ENCODE measurements at places on chromosomes 1 and 21. TPM values are rescaled to one million over a fixed set of nuclear protein-coding genes. Genes with fewer than 3 reads are reported as not detected.
A peak's percentile ranks its signal among the peaks of the same experiment; 100 is the strongest.

GRCh38 chr1:201346337-201346939 is 31.0 kb downstream of the TNNT2 start:
- peak; percentile 67 for DNase-seq

TRIM17 gene
- not detected for total RNA-seq

GRCh38 chr21:43304206-43304605 is 122.7 kb downstream of the SIK1 start:
- no peak for DNase-seq

- DNase-seq, result no peak
These were observed 279.1 kb upstream of the C1orf105 start for GRCh38 chr1:172141341-172141881.

DNA sequence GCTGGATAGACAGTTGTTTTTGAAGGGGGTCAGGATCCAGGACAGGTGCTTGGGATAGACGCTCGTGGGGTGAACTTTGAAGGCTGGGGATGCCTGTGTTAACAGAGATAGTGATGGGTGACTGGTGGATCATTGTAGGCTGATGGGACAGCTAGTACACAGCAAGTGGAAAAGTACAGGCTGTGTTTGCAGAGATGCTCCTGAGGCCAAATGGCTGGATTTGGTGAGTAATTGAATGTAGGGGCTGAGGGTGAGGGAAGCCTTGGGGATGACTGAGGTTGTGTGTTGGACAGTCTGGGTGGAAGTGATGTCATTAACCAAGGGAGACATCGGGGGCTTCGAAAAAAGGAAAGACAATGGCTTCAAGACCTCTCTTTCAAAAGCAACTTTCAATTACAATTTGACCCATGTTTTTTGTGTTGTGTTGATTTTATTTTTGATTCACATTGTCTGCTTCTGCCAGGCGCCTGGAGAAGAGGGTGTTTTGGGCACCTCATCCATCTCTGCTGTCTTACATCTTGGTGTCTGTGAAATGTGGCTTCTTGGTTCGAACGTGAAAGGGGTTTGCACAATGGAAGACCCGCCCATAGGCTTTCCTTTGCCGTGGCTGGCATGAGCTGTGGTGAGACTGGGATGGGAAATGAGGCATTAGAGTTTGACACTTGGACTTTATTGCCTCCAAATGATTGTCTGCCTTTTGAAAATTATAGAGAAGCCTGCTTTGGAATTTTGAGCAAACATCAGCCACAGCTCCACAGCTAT is 147.5 kb downstream of the FOXD2 start:
- DNase-seq, result no peak

GRCh38 chr1:8020032-8020431 is 6.1 kb downstream of the ERRFI1 start:
- peak; percentile 87 for DNase-seq

TLCD4 gene
- 10.1 TPM for total RNA-seq

- no peak for DNase-seq
These were observed 7.6 kb downstream of the ENO1 start for GRCh38 chr1:8870616-8871538.

DNA sequence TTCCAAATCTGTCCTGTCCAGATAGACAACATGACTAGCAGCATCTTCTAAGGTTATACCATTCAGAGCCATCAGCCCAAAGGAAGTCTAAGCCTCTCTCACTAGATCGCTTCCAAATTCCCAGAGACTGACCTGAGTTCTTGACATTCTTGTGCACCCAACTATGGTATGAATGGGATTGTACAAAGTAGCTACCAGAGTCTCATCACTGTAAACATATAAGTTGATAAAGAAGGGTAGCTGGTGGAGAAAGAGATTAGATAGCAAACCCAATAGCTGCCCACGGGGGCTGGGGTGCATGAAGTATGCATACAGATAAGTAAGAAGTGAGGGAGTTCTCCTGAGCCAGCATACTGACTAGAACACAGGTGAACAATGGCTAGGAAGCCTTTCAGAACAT is 180.0 kb downstream of the PLPP3 start:
- DNase-seq, result no peak

FASLG gene
- total RNA-seq, result not detected

GRCh38 chr1:157996433-157996832 is 3.0 kb downstream of the KIRREL1 start:
- no peak for DNase-seq

GRCh38 chr1:5349526-5349925 is 642.7 kb downstream of the NPHP4 start:
- no peak for DNase-seq

DNA sequence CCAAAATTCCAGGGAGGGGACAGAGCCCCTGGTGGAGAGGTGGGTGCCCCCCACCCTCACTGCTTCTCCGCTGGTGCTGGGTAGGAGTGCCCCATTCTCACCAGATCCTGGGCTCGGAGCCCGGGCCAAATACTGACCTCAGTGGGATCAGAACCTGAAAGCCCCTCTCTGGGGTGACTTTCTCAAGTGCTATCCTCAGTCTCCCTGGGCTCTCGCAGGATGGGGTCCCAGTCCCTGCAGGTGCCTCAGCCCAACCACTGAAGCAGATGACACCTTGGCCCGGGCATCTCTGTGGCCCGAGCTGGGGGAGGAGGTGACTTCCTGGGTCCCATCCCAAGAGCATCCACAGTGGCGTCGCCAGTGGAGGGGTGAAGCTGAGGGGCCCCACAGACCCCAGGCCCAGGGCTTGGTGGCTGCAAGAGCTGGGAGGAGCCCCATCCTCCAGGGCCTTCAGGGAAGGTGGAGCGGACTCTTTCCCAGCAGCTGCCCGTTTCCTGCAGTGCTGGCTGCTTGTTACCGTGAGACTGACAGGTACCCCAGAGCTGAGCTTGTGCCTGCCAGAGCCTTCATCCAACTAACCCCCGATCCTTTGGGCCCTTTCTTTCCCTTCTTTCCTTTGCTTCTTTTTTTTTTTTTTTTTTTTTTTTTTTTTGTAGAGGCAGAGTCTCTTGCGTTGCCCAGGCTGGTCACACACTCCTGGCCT is 3.9 kb upstream of the FNDC10 start:
- no peak for DNase-seq

DNA sequence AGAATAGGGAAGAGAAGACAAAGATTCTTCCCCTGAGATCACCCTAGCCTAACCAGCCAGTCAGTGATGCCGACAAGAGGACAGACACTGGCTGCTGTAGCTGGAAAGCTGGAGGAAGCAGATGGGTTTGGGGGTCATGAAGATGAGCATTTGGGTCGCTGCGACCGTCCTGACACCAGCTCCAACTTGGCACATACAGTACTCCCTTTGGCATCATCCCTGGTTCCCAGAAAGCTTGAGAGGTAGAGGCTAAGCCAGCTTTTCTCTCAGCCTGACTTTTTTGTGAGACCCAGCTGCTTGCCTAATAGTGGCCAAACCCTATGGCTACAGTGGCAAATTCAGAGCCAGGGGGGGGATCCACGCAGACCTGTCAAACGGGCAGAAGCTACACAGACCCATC is 43.0 kb upstream of the IKBKE start:
- DNase-seq, result no peak

LYSMD1 gene
- 9.7 TPM for total RNA-seq

FYB2 gene
- total RNA-seq, result not detected

DNA sequence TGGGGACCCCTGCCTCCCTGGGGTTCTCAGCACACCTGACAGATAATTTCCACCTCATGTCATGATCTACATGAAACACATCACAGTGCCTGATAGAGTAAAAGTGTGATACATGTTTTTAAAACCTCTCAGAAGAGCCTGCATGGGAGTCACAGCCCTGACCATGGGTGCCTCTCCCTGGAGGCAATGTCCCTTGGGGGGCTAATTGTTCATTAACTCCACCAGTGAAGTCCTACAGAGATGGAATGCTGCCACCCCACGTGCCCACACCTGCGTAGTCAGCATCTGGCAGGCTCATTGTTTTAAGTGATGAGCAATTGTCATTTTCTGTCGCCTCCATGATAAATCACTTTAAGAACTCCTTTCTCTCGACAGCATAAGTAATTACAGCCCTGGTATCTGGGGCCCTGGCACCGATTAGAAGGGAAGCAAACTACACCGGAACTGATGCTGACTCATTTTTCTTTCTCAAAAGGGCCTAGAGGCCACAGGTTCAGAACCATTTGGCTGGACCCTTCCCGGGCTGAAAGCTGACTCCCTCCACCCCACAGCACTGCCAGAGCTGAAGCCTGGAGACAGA is 109.6 kb upstream of the GJB5 start:
- peak; percentile 34 for DNase-seq

GPR52 gene
- not detected for total RNA-seq

- no peak for DNase-seq
These were observed 36.8 kb downstream of the AHDC1 start for GRCh38 chr1:27567146-27567526.

LCE2A gene
- not detected for total RNA-seq

TSACC gene
- not detected for total RNA-seq

DNA sequence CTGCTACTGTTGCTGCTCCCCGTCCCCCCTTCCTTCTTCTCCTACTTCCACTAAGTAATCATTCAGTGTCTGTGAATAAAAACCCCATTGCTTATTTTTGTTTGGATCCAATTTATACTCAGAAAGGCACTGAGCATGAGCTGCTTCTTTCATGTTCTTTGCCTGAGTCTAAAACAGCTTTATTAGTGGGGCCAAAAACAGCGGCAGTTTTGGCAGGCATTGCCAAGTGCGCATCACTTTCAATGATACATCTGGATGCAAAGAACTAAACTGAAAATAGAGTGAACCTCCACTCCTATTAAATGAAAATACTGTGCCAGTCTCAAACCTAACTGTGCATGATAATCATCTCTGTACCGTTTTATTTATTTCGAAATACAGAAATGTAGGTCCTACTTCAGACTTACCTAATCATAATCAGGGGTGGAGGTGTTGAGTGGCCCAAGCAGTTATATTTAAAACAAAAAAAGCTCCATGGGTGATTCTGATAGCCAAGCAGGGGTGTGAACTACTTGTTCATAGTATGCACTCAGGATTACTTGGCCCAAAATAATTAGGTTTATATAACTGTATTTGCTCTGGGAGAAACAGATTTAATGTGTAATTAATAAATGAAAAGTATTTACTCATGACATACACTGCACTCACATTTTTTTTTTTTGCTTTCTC is 48.4 kb downstream of the NEK7 start:
- DNase-seq, result no peak

Measured in M059J (cell line).